H1 (cell line): ENCODE measurements at places on chromosomes 2 and 18. TPM values are rescaled to one million over a fixed set of nuclear protein-coding genes. Genes with fewer than 3 reads are reported as not detected.

The TRABD2A gene
- total RNA-seq = 18.6 and 19.7 TPM in 2 replicates

DNA sequence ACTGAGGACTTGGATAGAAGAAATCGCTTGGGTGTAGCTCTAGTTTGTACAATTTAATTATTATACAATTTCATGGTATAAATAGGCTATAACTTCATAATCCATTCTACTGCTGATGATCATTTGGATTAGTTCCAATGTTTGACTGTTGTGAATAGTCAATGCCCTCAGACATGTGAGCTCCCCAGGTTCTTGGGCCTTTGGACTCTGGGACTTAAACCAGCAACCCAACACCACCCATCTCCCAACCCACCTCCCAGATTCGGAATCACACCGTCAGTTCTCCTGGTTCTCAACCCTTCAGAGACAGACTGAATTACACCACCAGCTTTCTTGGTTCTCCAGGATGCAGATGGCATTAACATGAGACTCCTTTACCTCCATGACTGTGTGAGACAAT, 84.6 kb upstream of the DNMT3A start:
- no peaks in the 10 kb centered on the region for H3K4me1 ChIP-seq
- DNase-seq = no peak
- H3K4me3 ChIP-seq = no peak overlapping the region
- no peak overlapping the region for H3K27ac ChIP-seq
- no peaks in the 10 kb centered on the region for H3K27me3 ChIP-seq
- no peaks in the 10 kb centered on the region for H3K36me3 ChIP-seq

DNA sequence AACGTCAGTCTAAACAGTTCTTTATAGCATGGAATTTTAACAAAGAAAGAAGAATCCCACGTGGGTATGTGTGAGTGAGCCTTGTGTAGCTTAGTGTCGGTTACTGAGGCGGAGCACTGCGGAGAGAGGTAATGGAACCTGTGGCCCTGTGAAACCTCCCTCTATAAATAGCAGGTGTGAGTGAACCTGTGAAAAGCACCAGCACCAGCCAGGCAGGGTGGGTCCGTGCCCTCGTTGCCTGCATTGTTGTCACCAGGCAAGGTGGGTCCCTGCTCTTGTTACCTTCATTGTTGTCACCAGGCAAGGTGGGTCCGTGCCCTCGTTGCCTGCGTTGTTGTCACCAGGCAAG, 4.7 kb downstream of the CTDP1 start:
- H3K36me3 ChIP-seq = no peaks in the 10 kb centered on the region
- no peak overlapping the region for H3K4me3 ChIP-seq
- no peaks in the 10 kb centered on the region for H3K27me3 ChIP-seq
- H3K27ac ChIP-seq = no peak overlapping the region
- peaks cover 6% of the 10 kb centered on the region; the same call in 1 of the 2 replicates for H3K4me1 ChIP-seq

- H3K4me3 ChIP-seq = no peak overlapping the region
- no peaks in the 10 kb centered on the region for H3K36me3 ChIP-seq
- no peaks in the 10 kb centered on the region for H3K27me3 ChIP-seq
- no peak overlapping the region for H3K27ac ChIP-seq
- H3K4me1 ChIP-seq = no peaks in the 10 kb centered on the region
- no peak for DNase-seq
These were observed 198.5 kb upstream of the LRATD1 start for GRCh38 chr2:14433946-14434495.

DNA sequence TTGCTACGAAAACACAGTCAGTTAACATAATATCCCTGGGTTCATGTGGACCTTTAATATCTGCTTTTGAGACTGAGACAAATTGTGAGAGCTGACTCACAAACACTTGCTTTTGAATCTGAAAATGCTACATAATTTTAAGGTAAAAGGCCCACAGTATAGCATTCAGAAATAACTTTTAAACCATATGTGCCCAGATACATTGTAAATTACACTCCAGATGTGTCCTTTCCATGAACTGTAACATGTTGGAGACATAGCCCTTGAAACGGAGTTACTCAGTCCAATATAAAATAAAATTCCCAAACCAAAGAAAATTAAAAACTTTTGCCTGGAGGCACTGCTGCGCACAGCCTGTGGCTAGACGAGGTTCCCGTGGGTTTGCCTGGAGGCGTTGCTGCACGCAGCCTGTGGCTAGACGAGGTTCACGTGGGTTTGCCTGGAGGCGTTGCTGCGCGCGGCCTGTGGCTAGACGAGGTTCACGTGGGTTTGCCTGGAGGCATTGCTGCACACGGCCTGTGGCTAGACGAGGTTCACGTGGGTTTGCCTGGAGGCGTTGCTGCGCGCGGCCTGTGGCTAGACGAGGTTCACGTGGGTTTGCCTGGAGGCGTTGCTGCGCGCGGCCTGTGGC, 131.9 kb upstream of the ALKAL2 start:
- H3K4me1 ChIP-seq = no peaks in the 10 kb centered on the region
- DNase-seq = no peak
- H3K27ac ChIP-seq = no peak overlapping the region
- no peak overlapping the region for H3K4me3 ChIP-seq
- H3K36me3 ChIP-seq = no peaks in the 10 kb centered on the region

The SLC4A3 gene
- total RNA-seq = 6.5 and 7.4 TPM in 2 replicates

- DNase-seq = no peak
- H3K27me3 ChIP-seq = no peaks in the 10 kb centered on the region
- no peaks in the 10 kb centered on the region for H3K36me3 ChIP-seq
- H3K4me1 ChIP-seq = peaks cover 4% of the 10 kb centered on the region; the same call in 1 of the 2 replicates
These were observed 7.7 kb upstream of the ALPI start for GRCh38 chr2:232448304-232448690.

DNA sequence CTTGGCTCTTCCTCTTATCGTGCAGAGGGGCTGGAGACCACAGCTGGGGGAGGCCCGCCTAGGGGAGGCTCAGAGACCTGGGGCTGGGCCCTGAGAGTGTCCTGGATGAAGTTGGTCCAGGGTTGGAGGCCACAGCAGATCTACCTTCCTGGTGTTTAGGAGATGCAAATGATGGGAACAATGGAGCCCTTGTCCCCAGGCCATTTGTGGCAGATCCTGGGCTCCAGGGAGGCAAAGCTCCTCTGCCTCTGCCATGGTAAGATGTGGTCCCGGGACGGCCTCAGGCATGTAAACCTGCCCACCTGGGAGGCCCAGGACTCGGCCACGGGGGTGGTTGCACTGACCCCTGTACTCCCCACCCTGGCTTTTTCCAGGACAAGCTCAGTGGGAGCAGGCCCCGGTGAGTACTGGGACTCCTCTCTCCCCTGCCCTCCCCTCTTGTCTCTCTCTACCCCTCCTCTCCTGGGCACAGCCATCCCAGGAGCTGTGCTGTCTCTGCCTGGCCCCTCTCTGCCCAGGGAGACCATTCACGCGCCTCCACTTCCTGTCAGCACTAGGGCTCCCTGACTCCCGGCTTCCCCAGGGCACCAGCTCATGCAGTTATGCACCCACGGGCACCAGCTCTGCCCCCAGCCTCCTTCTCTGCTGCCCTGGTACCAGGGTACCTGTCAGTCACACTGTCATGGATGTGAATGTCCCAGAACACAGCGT, 10.9 kb downstream of the SH2D6 start:
- peaks cover 28% of the 10 kb centered on the region for H3K4me1 ChIP-seq
- no peaks in the 10 kb centered on the region; the same call in 1 of the 2 replicates for H3K27me3 ChIP-seq
- H3K4me3 ChIP-seq = no peak overlapping the region
- DNase-seq = no peak
- H3K27ac ChIP-seq = no peak overlapping the region

The GPR148 gene
- not detected in 2 replicates for total RNA-seq

DNA sequence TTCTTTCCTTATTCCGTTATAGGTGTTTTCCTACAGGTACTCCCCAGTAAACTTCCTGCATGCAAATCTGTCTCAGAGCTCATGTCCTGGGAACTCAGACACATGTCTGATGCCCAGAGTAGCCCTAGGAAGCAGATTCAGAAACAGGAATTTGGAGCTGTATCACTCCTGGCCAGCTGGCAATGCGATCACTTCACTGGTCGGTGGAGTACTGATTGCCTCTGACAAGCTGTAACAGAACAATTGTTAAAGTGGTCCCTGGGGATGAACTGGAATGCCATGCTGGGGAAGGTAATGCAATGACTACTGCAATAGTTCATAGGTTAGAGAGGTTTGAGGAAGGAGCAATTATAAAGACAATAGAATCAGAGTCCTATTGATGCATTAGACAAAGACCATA, 131.6 kb upstream of the DOCK10 start:
- no peak for DNase-seq
- H3K27me3 ChIP-seq = no peaks in the 10 kb centered on the region
- H3K36me3 ChIP-seq = no peaks in the 10 kb centered on the region
- H3K4me3 ChIP-seq = no peak overlapping the region
- H3K4me1 ChIP-seq = no peaks in the 10 kb centered on the region
